ENCODE measurements at places on chromosomes 3 and 15.
A peak's percentile ranks its signal among the peaks of the same experiment; 100 is the strongest.

DNA sequence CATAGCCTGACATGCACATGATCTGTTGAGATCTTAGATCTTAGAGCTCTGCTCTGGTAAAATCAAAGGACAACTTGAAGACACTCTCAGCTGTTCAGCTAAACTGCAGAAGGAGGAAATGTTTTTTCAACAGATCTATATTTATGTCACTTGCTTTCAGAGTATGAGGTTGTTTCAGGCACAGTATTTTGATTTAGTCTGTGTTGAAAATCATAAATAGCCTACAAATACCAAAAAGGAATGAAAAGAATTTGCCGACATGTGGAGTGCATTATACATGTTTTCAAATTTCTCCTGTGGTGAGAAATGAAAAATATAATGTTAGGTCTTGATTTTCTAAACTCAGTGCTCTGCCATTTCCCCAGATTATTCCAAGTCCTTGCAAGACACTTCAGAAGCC, 1118.4 kb downstream of the TBL1XR1 start:
- DNase-seq = no peak

DNA sequence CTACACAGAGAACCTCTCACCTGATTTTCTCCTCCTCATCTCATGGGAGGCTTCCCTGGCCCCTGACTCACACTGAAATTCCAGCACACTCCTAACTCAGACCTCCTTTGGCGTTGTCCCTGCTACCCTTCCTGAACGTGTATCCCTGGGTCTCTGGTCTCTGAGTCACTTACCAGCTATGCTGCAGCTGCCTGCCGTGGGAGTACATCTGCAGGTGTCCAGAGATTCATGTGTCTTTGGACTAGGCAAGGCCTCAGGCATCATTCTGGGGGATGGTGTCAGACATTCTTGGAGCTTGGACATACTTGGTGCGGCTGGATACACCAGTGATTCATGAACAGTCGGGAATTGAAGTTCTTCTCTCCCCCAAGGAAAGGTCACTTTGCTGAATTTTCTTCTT, 148.8 kb upstream of the TRIM42 start:
- no peak for DNase-seq

- no peak for DNase-seq
These were observed 51.3 kb upstream of the KPNA4 start for GRCh38 chr3:160616716-160617115.

GRCh38 chr3:42876940-42877720, 1.5 kb upstream of the CYP8B1 start:
- DNase-seq = no peak

GRCh38 chr3:195162033-195162669, 108.8 kb downstream of the XXYLT1 start:
- DNase-seq = no peak

GRCh38 chr3:133412183-133413132, 12.6 kb downstream of the BFSP2 start:
- DNase-seq = no peak

GRCh38 chr15:66251790-66252684, 1.5 kb downstream of the MEGF11 start:
- DNase-seq = peak; percentile 37

DNA sequence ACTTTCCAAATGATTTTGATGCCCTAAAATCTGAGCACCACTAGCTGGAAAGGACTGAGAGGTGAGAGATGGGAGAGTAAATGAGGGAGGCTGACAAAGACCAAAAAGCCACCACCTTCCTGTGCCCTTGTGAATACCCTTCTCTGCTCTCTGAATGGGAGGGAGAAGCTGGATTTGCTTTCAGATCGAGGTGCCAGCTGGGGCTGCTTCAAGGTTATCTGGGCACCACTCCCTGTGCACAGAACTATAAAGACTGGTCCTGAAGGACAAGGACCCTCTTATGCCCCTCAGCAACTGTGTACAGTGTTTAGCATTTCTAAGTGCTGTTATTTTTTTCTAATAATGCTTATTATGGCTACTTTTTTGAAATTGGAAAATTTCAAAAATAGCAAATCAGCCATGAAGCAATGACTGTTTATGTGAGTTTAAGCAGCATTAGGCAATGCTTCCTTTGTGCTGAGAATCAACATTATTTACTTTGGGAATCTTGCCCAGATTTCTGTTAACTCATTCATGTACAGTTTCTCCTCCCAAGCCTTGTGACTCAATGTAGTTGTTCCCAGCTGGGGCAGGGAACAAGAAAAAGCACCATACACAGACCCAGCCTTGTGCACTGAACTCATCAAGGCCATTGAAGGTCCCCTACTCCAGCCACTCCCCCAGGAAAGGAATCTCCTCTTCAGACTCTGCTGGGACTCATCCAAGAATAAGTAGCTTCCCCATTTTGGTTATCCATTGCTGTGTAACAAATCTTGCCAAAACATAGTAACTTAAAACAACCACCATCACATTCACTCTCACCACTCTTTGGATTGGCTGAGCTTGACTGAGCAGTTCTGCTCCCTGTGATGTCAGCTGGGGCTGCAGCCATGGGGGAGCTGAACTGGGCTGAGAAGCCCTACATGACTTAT, 37.3 kb upstream of the CDV3 start:
- DNase-seq = no peak

GRCh38 chr3:157248590-157249422, 88.9 kb upstream of the CCNL1 start:
- no peak for DNase-seq

GRCh38 chr3:10430805-10431204, 74.6 kb downstream of the ATP2B2 start:
- DNase-seq = no peak

- DNase-seq = no peak
These were observed 8.7 kb downstream of the SEMA3F start for GRCh38 chr3:50163572-50164455.

DNA sequence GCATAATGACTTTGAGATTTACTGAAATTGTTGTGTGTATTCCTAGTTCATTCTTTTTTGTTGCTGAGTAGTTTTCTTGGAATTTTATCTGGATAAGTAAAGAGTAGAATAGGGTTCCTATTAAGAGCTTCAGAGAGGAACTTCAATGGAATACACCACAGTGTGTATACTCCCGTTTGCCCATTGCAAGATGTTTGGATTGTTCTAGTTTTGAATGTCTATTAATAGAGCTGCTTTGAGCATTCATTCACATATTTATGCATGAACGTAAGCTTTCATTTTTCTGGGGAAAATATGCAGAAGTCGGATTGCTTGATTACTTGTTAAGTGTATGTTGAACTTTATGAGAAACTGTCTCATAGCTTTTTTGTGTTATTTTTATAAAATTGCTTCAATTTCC, 580.5 kb downstream of the OTOL1 start:
- no peak for DNase-seq

DNA sequence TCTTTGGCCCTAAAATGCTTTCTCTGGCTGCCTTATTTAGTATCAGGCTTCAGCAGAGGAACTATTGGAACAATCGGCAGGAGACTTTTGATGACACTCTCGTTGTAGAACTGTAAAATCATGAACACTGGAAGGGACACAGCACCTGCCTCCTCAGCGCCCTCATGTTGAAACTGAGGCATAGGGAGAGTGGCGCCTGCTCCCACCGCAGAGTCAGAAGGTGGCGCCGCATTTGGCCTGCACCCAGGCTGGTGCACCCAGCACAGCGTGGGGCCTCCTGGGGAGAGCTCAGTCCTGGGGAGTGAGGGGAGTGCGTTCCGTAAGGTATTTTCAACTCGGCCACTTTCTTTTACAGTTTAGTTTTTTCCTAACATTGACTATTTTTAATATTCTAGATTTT, 78.2 kb upstream of the BLM start:
- DNase-seq = no peak

DNA sequence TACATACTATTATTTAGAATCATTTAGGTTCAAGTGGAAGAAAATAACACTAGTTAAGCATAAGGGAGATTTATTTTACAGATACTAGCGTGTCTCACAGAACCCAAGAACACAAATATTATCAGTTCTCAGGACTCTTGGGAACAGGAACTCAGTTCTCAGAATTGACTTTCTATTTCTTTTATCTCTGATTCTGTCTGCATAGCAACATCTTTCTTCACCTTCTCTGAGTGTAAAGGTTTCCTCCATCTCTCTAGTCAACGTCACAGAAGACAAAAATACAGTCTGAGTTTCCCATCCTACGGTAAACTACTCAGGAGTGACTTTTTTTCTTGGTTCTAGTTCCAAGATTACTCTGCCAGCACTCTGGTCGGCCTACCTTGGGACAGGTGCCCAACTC, 220.0 kb downstream of the SV2B start:
- DNase-seq = no peak

DNA sequence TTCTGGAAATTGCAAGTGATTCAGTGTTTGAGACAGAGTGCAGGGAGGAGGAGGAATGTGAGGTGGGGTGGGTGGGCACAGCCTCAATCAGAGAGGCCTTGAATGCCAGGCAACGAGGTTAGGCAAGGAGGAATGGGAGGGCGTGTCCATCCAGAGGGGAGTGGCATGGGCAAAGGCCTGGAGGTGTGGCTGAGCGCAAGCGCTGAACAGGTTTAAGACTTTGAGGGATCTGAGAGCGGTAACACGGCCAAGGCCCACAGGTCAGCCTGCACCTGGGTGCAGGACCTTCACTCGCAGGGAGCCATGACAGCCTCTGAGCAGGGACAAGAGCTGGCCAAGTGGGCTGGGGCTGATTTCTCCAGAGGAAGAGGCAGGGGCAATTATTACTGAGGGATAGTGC, 125.9 kb downstream of the TPRA1 start:
- DNase-seq = no peak

DNA sequence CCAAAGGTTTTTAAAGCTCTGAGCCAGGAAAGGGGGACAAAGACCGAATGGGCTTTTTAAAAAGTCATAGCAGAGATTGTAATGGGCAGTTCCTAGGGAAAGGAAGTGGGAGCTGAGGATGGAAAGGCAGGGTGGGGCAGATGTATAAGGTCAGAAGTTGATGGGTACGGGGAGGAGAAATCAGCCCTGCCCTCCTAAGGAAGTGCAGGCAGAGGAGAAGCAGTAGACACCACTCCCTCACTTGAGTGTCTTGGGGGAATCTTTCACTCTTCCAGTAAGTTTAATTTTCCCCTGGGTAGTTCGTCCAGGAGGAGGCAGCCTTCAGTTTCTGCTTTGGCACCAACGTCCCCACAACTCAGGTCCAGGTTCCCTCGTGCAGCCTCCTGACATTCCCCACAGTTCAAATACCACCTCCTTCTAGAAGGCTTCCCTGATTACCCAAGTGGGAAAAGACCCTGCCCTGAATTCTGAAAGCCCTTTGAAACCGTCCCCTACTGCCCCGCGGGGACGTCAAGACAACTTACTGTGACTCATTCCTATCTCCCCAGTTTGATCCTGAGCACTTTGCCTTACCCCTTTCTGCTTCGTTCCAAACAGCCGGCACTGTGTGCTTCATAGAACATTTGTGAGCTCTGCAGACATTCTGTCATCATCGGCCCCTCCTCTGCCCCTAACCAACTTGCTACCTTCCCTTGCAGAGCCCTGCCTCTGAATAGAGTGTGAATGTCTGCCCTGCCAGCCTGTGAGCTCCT, 14.3 kb upstream of the SRP14 start:
- DNase-seq = no peak

- no peak for DNase-seq
These were observed 183.1 kb upstream of the KCNMB2 start for GRCh38 chr3:178353006-178353694.

- DNase-seq = no peak
These were observed 21.2 kb upstream of the GRIP2 start for GRCh38 chr3:14561051-14561960.

DNA sequence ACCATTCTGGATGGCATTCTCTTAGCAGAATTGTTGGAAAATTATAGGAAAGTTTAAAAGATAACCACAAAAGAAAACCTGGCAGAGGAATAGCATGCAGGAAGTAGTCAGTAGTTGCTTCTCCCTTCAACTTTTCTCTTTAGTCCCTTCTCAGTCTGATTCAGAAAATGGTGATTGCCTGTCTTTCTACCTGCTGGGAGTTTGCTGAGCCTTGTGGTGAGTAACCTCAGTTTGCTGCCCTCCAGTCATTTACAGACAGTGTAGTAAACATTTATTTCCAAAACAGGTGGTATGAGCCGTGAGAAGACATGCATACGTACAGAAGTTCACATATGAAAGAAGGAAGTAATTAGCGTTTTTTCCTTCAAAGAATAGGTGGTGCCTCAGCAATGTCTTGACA, 224.7 kb upstream of the POU1F1 start:
- no peak for DNase-seq

- no peak for DNase-seq
These were observed 47.3 kb upstream of the BCL6 start for GRCh38 chr3:187792521-187792920.

GRCh38 chr15:100786901-100787566, 92.6 kb upstream of the ALDH1A3 start:
- no peak for DNase-seq

DNA sequence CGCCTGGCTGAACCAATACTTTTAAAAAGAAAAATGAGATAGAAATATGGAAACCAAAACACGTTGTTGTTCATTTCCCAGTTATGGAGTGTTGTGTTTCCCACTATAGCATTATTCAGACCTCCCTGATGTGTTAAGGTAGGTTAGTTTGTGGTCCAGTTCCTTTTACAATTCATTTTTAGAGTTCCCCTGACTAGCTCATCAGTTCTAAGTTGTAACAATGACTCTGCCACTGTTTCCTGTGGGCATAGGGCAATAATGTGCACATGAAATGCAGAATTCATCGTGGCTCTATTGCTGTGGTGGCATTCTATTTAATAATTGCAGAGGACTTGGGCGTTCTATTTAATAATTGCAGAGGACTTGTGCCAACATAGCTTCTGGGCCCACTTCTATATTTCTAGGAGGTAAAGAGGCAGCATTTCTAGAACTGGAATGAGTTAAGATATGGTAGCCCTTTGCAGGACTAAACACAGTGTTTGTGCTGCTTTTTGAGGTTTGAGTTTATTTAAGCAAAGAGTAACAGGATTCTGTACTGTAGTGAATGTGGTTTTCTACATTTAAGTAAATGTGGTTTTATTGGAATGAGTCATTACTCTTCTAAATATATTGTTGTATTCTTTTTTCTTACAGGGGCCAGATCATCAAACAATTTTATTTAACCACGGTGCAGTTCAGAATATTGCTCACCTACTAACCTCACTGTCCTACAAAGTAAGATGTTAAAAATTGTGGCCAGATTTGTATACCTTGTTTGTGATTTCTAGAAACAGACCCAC, 47.5 kb downstream of the ARMC8 start:
- DNase-seq = no peak

DNA sequence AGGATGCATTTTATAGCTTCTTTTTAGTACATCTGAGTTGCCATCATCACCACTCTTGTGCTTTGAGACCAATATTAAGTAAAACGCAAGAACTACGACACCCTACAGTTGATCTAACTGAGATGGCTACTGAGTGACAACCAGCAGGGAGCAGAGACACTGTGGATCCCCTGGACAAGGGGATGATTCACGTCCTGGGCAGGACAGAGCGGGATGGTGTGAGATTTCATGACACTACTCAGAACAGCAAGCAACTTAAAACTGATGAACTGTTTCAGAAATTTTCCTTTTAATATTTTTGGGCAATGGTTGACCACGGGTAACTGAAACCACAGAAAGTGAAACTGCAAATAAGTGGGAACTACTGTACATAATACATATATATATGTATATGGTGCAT, 299.2 kb downstream of the ADAMTS17 start:
- no peak for DNase-seq
